ENCODE measurements at places on chromosomes 3 and 15.

- no peak for DNase-seq
Observed at GRCh38 chr3:141853081-141853601, 23.3 kb upstream of the ATP1B3 start.

DNA sequence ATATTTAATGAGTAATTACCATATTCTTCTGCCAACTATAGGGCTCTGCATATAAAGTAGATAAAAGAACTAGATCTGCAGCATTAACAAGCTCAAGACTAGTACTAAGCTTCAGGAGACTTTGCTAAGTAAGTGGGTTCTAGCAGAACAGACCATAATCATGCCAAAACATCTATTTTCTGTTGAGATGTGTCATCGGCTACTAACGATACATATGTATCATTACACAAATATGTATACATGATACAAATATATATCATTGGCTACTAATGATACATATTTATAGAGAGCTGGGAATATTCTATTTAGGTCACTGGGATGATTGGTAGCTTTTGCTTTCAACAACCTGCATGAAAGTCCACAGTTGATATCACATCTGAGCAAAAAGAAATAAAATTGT, 185.8 kb upstream of the DCBLD2 start:
- DNase-seq: no peak

GRCh38 chr3:183988216-183988790, 29.4 kb downstream of the ABCC5 start:
- DNase-seq: no peak

DNA sequence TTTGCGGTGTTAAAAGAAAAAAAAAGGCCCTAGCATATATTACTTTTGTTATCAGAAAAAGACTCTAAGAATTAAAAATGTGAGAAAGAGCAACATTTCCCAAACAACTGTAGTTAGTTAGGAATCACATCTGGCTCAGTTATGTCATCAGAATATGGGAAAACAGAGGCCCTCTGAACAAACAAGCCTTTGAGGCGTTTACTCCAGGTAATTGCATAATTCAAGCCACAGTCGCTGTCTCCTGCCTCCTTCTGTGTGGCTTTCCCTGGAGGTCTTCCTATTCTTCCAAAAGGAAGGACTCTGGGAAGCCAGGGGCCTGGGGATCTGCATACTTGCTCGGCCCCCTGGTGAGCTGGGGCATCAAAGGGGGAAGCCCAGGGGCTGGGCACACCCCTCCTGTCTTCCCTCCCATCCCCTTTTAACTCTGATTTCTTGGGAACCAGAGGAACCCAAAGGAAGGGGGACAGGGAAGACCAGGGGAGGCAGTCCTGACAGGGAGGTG, 3.7 kb upstream of the FAM107A start:
- DNase-seq: no peak

GRCh38 chr3:37556789-37557301, 304.8 kb upstream of the CTDSPL start:
- DNase-seq: no peak

DNA sequence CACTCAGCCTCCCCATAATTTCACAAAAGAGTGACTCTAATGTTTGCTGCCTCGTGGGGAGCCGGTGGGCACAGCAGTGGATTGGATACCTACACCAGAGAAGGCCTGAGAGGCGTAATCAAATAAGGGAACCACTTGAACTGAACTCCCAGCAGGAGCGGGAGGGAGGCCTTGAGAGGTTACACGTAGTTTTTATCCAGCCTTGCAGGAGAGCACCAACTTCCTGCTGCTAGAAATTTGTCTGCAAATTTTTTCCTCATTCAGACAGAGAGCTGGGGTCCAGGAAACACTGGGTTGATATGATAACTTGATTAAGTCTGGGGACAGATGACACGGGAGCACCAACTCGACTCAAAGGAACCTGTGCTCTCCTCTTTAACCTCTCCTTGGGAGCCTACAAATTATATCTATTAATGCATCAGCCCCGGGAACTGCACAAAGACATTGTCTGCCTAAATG, 69.8 kb downstream of the HES1 start:
- DNase-seq: no peak

DNA sequence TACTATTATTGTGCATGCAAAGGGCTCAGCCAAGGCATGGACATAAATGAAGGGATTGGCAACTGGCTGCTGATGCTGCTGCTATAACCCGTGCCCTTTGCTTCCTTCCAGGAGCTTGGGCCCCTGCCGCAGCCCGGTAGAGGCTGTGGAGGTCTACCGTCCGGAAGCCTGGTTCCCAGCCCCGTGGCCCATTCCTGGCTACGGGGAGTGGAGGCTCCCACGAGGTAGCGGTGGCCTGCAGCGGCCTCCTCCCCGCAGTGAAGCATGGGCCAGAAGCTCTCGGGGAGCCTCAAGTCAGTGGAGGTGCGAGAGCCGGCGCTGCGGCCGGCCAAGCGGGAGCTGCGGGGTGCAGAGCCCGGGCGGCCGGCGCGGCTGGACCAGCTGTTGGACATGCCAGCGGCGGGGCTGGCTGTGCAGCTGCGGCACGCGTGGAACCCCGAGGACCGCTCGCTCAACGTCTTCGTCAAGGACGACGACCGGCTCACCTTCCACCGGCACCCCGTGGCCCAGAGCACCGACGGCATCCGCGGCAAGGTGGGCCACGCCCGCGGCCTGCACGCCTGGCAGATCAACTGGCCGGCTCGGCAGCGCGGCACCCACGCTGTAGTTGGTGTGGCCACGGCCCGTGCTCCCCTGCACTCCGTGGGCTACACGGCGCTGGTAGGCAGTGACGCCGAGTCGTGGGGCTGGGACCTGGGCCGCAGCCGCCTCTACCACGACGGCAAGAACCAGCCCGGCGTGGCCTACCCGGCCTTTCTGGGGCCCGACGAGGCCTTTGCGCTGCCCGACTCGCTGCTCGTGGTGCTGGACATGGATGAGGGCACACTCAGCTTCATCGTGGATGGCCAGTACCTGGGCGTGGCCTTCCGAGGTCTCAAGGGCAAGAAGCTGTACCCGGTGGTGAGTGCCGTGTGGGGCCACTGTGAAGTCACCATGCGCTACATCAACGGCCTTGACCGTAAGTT, 15.0 kb downstream of the SPSB4 start:
- no peak for DNase-seq

- no peak for DNase-seq
Observed at GRCh38 chr3:131053043-131053859, 26.6 kb downstream of the NEK11 start.

DNA sequence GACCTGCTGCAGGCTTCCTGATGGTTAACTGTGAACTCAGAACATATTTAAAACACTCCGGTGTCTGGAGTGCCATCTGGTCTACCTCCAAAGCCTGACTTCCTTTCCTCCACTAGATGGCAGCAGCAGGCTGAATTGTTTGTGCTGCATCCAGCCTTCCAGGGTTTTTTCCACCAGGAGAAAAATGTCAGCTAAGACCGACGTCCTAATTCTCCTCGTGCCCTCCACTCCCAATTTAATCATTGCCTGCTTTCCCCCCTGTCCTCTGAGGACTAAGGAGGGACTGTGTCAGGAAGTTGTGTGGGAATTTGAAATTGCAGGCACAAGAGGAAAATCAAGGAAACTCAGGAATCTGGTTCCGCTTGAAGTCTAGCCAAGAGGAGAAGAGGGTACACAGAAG, 165.2 kb upstream of the UMPS start:
- peak; percentile 70 for DNase-seq

DNA sequence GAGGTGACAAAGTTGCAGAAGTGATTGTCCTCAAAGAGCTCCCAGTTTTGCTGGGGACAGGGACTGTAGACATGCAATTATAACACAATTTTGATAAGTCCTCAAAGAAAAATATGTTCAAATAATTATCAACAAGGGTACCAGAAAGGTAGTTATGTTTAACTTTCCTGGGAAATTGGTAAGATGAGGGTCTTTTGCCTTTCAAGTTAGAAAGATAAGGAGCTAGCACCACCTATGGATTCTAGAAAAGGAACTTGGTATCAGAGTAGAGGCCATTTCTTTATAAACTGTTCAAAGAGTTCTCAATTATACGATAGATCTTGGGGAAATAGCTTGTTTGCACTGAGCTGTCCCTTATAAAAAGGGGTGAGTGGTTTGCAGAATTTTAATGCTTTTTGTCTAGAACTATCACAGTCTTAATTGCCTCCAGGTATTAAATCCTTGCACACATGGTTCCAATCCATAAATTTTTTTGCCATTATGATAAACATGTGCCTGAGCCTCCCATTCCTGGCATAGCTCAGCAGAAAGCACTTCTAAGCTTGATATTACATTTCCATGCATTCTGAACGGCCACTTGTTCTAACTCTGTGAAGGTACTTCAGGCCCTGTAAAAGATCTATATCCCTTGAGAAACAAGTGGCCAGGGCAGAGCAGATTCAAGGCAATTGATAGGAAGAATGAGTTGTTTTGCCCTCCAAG, 247.5 kb upstream of the LRIG1 start:
- no peak for DNase-seq

GRCh38 chr3:183967693-183968092, 50.0 kb downstream of the ABCC5 start:
- DNase-seq: no peak

- DNase-seq: no peak
Observed at GRCh38 chr3:13850161-13850945, 29.5 kb downstream of the WNT7A start.

DNA sequence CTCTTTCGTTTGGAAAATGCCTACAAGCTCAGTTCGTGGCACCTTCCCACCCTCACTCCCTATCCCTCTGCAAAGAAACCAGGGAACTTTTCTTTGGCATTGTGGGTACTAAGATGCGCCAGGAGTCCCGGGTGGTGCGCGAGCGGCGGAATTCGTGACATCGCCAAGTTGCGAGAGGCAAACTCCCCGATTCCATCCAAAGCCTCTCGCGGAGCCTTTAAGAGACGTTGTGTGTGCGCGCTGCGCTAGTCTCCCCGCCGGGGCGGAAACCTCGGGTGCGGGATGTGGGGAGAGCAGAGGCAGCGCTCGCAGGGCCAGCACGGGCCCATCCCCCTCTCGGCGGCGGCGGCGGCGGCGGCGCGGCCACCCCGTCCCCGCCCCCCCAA, 443 bp upstream of the NR2F2 start:
- peak; percentile 79 for DNase-seq

GRCh38 chr15:100849021-100849854, 30.4 kb upstream of the ALDH1A3 start:
- DNase-seq: no peak

DNA sequence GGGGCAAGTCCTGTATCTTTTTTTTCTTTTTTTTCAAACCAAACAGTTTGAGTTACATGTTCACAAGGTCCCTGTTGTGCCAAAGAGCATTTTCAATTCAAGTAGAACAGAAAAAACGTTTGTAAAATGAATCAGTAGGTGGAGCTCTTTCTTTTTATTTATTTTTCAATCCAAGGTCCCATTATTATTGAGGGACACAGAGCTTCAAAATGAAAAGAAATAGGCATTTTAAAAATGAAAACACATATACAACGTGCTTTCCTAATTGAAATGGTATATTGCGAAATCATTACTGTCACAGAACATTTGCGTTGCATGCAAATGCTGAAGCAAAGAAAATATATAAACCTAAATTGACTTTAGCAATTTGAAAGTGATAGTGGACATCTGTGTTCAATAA, 711.0 kb downstream of the MECOM start:
- DNase-seq: no peak

DNA sequence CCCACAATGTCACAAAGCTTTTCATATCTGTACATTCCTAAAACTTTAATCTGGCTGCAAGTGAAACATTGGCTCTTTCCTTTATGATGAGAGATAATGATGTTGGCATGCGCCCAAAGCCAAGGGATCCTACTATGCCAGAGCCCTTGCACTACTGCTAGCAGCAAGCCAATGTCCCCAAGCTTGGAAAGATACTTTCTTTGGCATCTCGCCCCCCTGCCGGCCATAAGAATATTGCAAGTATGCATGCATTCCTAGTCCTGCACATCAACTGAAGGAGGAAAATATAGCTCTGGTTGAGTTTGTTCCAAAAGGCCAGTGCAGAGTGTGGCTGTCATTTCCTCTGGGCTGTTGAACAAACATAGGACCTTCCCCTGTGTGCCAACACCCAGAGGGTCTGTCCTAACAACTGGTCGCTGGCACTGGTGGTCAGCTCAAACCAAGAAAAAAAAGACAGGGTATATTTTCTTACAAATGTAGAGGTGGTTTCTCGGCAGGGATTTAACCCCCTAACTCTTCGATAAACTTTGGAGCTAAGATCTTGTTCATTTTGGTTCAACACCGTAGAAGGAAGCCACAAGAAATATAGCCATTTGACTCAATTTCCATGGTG, 120.9 kb upstream of the ZBED2 start:
- peak; percentile 50 for DNase-seq

GRCh38 chr3:190169877-190170276, 49.2 kb upstream of the P3H2 start:
- DNase-seq: no peak

DNA sequence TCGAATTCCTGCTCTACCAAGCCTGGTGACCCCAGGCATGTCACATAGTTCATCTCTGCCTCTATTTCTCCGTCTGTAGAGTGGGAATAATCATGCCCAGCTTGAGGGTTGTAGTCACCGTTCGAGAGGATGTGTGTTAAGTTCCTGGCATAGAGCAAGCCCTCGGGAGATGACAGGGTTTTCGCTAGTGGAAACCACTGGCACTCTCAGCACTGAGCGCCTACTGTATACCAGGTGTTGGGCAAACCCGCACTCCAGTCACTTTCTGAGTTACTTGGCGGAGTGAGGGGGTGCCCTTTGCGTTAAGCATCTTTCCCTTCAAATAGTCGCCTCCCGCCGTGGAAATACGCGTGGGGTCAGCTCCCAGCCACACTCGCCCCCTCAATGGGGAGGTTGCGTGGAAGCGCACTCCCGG, 5.1 kb downstream of the FEZF2 start:
- DNase-seq: no peak

DNA sequence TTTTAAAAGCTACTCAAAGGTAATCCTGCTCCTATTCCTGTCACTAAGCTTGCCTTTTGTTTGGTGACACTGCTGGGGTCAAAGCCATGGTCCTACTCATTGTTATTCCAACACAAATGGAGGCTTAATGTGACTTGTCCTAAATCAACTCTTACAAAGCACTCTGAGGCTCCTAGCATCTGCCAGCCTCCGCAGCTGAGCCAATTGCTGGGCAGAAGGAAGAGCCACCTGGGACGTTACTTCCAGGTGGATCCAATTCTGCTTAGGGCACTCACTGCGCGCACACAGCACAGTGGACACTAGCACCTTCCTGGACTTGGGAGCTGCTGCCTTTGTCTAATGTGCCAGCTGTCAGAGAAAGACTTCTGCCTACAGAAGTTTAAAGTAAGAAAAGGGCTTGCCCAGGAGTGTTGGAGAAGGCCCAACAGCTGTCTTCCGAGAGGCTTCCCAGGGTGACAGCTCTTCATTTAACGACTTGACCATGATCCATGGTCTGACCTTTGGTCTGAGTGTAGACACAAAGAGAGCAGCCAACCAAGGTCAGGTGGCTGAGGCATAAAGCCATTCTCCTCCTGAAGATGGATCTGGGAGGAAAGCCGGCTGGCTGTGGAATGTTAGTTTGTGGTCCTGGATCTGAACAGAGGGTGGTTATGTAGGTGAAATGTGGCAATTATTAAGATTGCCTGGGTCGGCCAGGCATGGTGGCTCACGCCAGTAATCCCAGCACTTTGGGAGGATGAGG, 102.2 kb downstream of the AQP9 start:
- no peak for DNase-seq

GRCh38 chr3:142027735-142028134, 121.6 kb downstream of the TFDP2 start:
- no peak for DNase-seq

Data from Right ventricle myocardium superior (tissue), 1 donor.